ENCODE measurements at places on chromosomes 5 and 9.

DNA sequence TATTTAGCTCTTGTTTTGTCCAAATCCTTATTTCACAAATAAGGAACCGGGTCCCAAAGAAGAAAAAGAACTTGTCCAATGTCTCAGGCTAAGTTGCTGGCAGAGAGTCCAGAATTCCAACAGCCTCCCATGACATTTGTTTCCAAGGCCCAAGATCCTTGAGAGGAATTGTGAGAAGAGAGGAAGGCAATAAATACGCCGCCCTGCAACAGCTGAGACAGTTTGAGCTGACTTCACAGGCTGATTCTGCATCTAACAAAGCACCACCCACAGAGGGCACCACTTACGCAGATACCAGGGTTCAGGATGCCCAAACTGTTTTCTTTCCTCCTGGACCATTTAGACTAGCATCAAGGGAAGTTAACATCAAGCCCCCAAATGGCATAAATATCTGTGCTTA is 211.3 kb downstream of the FAM114A2 start:
- no peak for DNase-seq

DNA sequence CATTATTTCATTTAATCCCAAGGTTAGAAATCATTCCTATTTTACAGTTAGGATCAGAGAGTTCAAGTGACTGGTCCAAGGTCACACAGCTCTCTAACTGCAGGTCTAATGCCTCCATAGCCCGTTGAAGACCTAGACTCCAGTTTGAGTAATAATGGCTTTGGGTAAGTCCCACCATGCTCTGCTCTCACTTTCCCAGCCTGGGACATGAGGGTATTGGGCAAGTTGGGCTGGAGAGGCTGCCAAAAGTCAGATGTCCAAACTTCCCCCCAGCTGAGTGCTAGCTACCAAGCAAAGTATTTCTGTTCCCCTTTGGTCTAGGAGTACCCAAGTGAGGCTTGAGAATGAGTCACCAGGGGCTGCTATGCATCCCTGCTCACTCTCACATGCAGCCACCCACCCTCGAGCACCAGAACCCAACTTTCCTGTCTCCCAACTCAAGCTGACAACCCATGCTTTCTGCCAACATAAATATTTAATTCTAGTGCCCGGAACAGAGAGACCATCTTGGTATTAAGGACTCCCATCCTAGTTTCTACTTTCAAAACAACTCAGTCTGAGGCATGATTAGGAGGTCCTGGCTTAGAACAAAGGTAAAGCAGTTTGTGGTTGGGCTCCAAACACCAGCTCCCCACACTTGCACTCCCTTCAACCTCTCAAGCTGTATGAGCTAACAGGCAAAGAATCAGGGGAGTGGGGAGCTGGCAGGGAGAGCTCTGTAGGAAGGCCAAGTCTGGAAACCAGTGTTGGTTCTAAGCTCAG is 236.5 kb upstream of the TRIM32 start:
- DNase-seq = no peak

GRCh38 chr9:85392260-85392659 is 349.5 kb downstream of the AGTPBP1 start:
- DNase-seq = no peak

GRCh38 chr5:145775411-145775810 is 59.7 kb downstream of the PRELID2 start:
- no peak for DNase-seq

DNA sequence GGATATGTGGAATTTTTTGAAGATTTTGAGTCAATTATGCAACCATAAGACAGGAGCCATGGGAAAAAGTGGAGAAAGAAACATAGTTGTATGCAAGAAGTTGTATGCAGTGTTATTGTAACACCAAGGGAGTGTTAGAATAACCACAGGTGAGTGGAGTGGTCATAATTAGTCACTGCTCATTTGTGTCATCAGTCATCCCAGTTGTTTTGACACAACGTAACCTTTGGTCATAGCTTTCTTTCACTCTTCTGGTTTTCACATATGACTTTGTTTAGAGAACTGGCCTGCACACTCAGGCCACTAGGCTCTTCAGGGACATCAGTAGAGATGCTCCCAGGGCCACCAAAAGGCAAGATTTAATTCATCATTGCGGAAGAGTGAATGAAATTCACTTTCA is 158.7 kb upstream of the HMHB1 start:
- no peak for DNase-seq

DNA sequence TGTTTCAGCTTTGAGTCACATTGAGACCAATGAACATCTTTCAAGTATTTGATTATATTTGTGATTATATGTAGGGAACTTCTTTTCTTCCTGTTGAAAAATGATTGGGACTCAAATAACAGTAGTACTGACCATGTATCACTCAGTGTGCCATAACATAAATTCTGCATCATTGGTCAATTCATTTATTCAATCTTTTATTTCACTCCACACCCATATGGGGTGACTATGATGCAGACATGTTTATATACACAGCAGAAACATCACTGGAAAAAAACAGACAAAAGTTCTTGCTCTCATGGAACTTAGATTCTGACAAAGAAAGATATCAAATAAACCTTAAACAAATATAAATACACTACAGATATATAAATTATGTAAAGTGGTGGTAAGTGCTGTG is 74.7 kb upstream of the ANXA1 start:
- no peak for DNase-seq

GRCh38 chr5:173781432-173781815 is 106.7 kb upstream of the CPEB4 start:
- DNase-seq = no peak

DNA sequence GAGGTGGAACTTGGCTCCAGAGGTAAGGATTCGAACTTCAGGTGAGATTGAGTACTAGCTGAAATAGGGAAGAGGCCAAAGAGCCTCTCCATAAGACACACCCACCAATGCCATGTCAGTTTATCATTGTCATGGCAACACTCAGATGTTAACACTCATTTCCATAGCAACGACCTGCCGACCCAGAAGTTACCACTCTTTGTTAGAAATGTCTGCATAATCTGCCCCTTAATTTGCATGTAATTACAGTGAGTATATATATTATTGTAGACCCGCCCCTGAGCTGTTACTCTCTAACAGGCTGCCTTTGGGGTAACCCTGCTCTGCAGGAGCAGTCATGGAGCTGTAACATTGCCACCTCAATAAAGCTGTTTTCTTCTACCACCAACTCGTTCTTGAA is 10.2 kb upstream of the NTRK2 start:
- DNase-seq = no peak

Data from natural killer cell treated with Interleukin-12 subunit alpha and Interleukin-12 subunit beta and Interleukin-15 and Interleukin-18, amount 100 ng/mL, for 72 hours (primary cell).